ENCODE measurements at places on chromosomes 7 and 10. TPM values are rescaled to one million over a fixed set of nuclear protein-coding genes. Genes with fewer than 3 reads are reported as not detected.
A peak's percentile ranks its signal among the peaks of the same experiment; 100 is the strongest.

- peak; percentile 14 for DNase-seq
These were observed 40.0 kb upstream of the PAPSS2 start for GRCh38 chr10:87619705-87620104.

DNA sequence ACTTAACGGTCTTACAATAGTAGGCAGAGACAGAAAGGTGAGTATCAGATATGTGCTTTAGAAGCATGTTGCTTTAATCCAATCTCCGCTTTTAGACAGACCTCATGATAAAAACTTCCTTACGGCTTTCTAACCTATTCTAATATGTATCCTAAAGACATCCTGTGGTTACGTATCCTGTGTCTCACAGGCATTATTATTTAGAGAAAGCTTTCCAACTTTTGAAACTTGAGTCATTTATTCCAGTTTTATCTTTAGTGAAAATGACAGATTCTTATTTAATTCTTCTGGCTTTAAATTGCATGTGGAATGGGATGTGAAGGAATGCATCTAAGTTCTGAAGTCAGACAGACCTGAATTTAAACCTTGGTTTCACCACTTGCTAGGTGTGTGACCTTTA, 118.9 kb downstream of the OTUD1 start:
- DNase-seq, result no peak

GRCh38 chr10:78202386-78202785, 168.7 kb downstream of the RPS24 start:
- no peak for DNase-seq

- no peak for DNase-seq
These were observed 16.6 kb downstream of the GTF2I start for GRCh38 chr7:74674166-74674565.

ATG9B gene
- total RNA-seq, result 2.6 TPM

EPC1 gene
- 51.0 TPM for total RNA-seq
